Fibroblast of the aortic adventitia (primary cell): ENCODE measurements at places on chromosomes 7 and 10. TPM values are rescaled to one million over a fixed set of nuclear protein-coding genes. Genes with fewer than 3 reads are reported as not detected.
A peak's percentile ranks its signal among the peaks of the same experiment; 100 is the strongest.

The EIF4H gene
- total RNA-seq, result 198 and 225 TPM in 2 replicates

- DNase-seq, result no peak
Measured at GRCh38 chr10:106959521-106959920, 205.0 kb downstream of the SORCS1 start.

DNA sequence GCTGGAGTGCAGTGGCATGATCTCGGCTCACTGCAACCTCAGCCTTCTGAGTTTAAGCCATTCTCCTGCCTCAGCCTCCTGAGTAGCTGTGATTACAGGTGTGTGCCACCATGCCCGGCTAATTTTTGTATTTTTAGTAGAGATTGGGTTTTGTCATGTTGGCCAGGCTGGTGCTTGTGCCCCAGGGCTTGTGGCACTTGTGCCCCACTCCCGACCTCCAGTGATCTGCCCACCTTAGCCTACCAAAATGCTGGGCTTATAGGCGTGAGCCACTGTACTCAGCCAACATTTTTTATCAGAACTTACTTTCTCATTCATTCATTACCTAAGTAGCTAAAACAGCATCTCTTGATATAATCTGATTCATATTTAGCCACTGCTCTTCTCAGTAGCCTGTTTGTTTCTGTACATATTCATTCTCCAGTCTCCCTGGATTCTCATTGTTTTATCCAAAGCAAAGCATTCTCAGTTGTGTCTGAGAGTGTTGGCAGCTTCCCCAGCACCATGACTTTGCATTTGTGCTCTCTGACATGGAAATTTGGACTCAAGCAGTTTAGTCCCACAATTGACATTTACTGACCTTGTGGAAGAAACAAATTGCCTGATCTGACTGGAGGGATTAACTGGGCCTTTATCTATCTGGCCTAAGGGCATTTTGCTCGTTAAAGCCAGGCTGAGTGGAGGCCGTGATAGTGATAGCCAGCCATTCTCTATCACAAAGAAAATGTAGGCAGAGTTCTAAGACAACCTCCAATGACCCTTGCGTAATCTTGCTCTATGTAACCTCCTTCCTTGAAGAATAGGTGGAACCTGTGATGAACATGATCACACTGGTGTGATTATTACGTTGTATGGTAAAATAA is 44.9 kb downstream of the AKR1B15 start:
- peak; percentile 99 for DNase-seq

The ITPRID1 gene
- not detected in 2 replicates for total RNA-seq

DNA sequence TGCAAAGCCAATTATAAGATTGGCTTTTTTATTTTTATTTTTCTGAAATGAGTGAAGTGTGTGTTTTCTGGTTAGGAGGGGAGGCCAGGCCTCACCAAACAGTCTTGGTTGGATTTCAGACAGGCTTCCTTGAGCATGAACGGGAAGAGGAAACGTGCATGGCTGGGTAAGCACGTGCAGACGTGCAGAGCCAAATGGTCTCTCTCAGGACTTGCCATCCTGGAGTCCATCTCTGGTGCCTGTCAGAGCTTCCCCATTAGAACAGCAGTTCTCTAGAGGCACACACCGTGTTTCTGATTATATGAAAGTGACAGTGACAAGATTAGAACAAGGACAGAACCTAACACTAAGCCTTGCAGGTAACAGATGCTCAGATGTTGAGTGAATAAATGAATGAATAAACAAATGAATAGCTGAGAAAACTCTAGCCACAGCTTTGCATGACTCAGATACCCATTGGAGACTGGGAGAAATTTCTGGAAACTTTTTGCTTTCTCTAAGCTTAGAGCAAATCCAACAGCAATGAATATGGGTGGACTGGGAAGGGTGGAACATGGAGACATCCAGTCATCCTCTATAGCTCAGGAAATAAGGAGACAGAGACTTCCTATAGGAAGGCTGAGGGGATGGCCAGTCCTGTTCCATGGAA is 11.8 kb upstream of the CALD1 start:
- no peak for DNase-seq

The CTAGE6 gene
- 0.90 and 4.5 TPM in 2 replicates for total RNA-seq

The PNLIPRP3 gene
- total RNA-seq, result not detected in 2 replicates

The CD36 gene
- total RNA-seq, result 1.7 and 561 TPM in 2 replicates

GRCh38 chr7:30659312-30659711 is 22.9 kb downstream of the CRHR2 start:
- DNase-seq, result peak; percentile 34

The VSTM4 gene
- 4.7 and 6.5 TPM in 2 replicates for total RNA-seq

The UNCX gene
- total RNA-seq, result not detected in 2 replicates

The HMX2 gene
- not detected in 2 replicates for total RNA-seq

GRCh38 chr7:116185450-116185849 is 24.9 kb upstream of the TES start:
- DNase-seq, result no peak

- no peak for DNase-seq
Measured at GRCh38 chr7:151107882-151108281, 21.6 kb downstream of the AGAP3 start.

DNA sequence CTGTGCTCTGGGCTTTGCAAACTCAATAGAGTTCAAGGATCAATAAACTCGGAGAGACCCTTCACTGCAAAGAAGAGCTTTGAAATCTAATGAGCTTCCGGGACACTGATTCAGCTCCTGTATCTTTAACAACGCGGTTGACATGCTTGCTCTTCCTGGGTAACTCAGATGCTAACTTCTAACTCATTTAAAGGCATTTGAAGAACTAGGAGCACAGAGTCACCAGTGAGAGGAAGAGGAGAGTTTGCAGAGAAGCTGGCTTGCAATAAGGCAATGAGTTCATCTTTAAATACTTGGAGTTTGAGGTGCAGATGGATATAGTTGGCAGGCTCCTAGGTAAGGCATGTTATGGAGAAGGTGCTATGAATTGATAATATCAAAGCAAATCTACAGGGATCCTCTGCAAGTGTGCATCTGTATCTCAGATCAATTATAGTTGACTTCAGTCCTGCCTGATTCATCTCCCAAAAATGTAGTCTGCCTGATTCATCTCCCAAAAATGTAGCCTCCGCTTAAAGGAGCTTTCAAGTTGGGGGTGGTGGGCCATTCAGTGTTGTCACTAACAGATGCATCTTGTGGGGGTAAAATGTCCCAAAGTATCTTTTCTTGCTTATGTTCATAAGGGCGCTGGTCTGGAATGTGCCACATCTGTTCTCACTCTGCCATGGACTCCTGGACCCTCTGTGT is 182.5 kb upstream of the PRSS58 start:
- DNase-seq, result peak; percentile 70

GRCh38 chr7:34747867-34748727 is 90.1 kb downstream of the NPSR1 start:
- peak; percentile 10 for DNase-seq

DNA sequence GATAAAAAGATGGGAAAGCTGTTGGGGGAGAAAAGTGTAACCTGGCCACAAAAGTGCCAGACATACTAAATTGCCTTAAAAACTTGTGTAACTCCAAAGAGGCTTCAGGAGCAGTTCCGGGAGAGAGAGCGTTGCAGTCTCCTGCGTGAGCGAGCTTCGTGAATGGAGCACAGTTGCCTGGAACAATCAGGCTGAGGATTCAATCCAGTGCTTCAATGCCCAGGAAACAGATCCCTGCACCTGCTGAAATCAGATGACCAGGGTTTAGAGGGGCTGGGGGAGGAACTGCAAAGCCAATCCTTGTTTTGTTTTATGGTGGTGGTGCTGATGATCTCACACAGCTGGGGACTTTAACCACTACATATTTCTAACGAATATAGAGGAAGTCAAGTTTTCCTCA is 398.3 kb downstream of the DPP6 start:
- no peak for DNase-seq

DNA sequence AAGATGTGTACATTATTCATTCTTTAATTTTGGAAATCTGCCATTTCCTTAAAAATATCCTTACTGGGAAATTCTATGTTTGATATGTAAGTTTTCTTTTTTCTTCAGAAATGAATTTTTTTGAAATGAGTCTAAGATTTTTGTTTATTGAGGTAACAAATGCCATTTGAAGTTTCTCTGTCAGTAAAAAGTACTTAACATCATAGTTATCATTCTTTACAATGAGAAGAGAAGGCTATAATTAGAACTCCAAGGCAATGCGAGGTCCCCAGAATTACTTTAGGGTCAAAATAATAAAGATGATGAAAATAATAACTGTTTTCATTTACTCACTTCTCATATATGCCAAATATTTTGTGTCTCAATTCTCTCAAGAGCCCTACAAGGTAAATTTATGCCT is 37.0 kb upstream of the RHOBTB1 start:
- DNase-seq, result no peak

GRCh38 chr10:36538953-36539586 is 586.3 kb upstream of the ANKRD30A start:
- DNase-seq, result peak; percentile 72

DNA sequence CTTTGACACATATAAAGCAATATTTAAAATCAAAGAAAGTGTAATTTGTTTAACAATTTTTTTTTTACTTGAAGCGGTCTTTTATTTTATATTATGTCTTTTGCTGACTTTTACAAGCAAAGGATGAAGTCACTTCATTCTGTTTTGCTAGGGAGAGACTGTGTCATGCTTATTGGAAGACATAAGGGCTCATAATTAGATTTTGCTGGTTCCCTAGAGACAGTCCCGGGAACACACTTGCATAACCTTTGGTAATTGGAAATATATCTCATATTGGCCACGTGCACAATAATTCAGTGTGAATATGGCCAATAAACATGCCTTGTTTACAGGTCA is 448 bp upstream of the NET1 start:
- DNase-seq, result no peak

DNA sequence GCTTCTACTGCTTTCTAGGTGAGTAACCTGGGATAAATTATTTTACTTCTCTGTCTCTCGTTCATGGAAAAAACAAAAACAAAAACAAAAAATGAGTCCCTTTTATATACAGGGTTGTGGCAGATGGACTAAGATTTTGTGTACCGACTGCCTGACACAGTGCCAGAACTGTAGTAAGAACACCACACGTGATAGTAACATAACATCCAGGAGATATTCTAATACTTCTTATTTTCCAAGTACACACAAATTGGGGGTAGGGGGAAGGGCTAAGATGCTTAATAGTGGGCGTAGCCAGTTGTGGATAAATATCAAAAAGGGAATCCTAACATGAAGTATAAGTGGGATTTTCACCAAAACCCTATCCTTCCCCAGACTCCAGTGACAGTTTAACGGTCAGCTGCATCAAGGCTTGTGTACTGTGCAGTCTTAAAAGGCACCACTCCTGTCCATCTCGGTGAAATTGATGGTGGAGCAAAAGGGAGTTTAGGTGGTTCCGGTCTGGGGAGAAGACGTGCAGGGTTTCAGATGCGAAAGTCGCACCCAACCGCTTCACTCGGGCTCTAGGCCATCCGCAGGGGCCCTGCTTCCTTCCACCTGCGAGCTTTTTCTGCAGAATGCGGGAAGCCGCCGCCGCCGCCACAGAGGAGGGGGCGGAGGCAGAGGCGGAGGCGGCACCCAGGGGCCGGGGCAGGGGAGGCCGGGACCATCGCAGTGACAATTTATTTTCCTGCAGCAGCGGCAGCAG is at the start of gene STAMBPL1:
TSS of gene STAMBPL1 (plus strand) at position 712 of the 748 bp plus-strand sequence. CDS start 21,464 bp downstream, outside the sequence.
- DNase-seq, result no peak

The TMEM140 gene
- 9.7 and 12.1 TPM in 2 replicates for total RNA-seq

The DPP6 gene
- not detected in 2 replicates for total RNA-seq

- DNase-seq, result no peak
Measured at GRCh38 chr10:77162697-77163096, 474.9 kb downstream of the KCNMA1 start.

GRCh38 chr7:50068026-50068425 is 25.0 kb downstream of the ZPBP start:
- DNase-seq, result peak; percentile 7

- no peak for DNase-seq
Measured at GRCh38 chr7:1775389-1775788, 105.3 kb downstream of the ELFN1 start.

The GRM3 gene
- total RNA-seq, result not detected in 2 replicates

DNA sequence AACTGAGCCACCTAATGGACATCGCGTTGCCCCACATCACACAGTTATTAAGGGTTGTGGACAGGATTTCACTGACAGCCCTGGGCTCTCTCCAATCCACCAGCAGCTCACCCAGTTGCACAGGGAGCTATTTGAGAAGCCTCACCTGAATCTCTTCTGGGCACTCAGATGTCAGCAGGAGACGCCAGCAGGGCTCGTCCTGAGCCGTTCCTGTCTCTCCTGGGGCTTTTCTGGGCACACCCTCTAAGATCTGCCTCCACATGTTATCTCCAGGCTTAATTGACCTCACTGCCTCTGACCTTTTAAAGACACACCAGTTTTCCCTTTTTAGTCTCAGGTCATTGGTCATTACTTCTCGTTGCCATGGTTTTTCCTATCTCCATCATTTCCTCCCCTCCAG is 63.0 kb downstream of the GRID1 start:
- DNase-seq, result no peak

The IL6 gene
- 3.8 and 10.2 TPM in 2 replicates for total RNA-seq

The NEUROD6 gene
- not detected in 2 replicates for total RNA-seq

- no peak for DNase-seq
Measured at GRCh38 chr7:23955145-23955544, 245.1 kb downstream of the STK31 start.

DNA sequence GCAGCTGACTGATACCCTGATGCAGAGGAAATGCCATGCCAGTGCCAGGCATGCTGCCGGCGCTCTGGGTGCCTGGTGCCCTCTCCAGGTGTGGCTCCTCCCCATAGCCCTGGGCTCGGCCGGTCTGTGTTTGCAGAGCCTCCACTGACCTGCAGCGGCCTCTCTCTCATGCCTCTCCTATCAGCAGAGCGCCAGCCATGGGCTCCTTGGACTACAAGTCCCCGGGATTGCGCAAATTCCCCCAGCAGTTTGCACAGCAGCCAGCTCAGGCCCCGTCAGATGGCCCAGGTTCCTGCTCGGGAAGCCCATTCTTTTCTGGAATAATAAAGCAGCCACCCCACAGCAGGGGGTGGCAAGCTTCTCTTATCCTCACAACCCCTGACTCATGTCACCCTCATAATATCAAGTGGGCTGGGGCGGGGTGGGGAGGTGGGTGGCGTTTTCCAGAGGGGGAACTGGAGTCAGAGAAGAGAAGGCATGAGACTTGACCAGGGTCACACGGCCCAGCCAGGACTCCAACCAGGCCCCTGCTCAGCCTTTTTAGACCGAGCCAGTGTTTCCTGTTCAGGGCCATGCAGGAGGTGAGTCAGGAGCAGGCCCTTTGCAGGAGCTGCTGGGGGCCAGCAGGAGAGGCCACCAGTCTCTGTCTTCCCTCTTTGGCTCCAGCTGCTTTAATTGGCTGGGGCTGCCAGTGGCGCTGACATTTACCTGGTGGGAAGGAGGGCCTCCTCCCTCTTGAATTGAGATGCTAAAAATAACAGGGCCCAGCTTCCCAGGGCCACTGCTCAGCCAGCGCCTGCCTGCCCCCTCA is 58.6 kb downstream of the ZMIZ1 start:
- peak; percentile 91 for DNase-seq

DNA sequence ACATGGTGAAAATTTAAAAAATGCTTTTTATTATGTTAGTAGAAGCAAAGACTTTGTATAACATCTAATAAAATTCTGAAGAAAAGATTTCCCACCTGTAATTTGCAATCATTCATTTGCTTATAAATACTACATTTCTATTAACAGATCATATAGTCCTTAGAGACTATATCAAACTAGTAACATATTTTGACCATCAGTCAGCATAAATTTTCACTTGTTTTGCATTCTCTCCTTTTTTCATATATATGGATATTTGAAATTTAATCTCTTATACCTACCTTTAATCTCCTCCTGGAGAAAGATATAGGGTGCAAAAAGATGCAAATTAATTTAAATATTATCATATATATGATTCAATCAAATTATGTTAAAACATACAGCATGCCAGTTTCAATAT is 16.9 kb upstream of the TAS2R16 start:
- no peak for DNase-seq
